AG20443 (cell line): ENCODE measurements at places on chromosomes 6 and 20.

DNA sequence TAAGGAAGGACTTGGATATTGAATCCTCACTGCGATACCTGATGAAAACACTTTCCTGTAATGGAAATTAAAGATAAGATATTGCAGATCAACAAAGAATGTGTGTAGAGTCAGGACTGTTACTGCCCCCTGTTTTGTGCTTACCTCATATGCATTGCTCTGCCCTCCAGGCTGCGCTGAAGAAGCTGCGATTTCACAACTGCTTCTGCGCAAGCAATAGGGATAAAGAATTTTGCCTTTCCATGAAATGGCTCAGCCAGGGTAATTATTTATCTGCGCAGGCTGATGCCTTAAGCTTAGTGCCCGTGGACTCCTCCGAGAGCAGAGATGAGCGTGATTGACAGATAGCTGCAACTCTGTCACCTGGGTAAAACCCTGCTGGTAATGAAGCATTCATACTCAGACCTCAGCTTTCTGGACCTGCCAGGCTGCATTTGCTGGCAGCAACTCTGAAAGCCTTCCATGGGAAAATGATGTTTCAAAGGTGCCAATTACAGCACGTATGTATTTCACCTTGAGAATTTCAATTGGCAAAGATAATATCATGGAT, 370.6 kb downstream of the SAMD5 start:
- no peak for DNase-seq

DNA sequence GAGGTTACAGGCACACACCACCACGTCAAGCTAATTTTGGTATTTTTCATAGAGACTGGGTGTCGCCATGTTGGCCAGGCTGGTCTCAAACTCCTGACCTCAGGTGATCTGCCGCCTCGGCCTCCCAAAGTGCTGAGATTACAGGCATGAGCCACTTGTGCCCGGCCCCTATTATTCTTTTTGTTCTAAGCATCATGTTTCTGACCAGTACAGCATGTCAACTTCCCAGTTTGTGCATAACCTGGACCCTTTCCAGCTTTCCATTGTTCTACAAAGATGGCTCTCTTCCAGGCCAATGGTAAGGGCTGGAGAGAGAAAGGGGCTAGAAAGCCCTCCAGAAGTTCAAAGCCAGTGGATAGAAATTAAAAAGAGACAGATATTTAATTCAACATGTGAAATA, 91.3 kb upstream of the TNFAIP3 start:
- DNase-seq: no peak

- DNase-seq: no peak
Observed at GRCh38 chr6:25042536-25042935, 106.8 kb upstream of the RIPOR2 start.

DNA sequence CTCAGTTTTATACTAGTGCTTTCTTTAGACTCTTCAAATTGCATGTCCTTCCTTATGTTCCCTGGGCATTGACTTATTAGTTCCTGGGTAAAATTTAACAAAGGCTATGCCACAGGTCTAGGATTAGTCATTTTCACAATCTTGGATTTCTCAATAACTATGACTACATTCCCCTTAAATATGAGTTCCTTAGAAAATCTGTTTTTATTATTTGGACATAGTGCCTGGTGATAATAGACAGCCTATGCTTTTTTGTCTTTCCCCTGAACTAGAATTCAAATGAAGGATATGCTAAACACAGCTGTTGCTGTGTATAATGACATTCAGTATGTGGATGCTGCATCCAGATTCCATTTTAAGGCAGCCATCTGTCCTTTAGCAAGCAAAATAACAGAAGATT, 1252.8 kb upstream of the GJE1 start:
- peak; percentile 30 for DNase-seq
